M059J (cell line): ENCODE measurements at places on chromosomes 1 and 21. TPM values are rescaled to one million over a fixed set of nuclear protein-coding genes. Genes with fewer than 3 reads are reported as not detected.
A peak's percentile ranks its signal among the peaks of the same experiment; 100 is the strongest.

DNA sequence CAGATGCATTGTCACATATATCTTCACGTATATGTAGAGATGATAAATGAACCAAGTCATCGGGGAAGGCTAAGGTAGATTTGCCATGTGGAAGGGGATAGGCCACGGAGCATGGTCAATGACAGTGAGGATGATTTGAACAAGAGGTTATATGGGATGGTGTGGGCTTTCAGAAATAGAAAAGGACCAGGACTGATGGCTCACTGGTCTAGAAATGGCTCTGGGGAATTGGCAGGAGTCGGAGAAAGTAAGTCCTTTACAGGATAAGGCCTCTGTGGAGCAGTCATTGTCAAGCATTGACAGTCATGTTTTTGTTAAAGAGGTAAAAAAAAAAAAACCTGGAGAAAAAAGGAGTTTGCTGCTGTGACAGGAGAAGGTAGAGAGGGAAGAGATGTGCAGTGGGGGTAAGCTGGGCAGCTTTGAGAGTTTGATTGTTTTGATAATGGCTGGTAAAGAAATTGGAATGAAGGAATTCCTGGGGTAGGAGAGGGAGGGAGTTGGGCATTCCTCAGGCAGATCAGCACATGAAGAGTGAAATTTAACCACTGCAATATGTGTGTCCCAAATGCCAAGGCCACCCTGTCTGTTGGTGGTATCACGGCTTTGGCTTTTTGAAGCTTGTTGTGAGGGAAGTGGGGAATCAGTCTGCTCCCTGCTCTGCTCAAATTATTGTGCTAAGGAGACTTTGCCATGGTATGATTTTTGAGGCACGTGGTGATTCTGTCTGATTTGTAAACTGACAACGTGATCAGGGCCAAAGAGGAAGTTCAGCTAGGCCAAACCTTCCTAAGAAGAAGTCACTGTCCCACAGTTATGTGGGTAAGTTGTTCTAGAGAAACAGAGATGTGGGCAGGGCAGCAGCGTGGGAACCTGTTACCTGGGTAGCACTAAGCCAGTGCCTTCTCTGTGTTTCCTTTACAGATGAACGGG, 26.0 kb downstream of the MACF1 start:
- peak; percentile 32 for DNase-seq

The LMO4 gene
- total RNA-seq: 87.1 and 103 TPM in 2 replicates

DNA sequence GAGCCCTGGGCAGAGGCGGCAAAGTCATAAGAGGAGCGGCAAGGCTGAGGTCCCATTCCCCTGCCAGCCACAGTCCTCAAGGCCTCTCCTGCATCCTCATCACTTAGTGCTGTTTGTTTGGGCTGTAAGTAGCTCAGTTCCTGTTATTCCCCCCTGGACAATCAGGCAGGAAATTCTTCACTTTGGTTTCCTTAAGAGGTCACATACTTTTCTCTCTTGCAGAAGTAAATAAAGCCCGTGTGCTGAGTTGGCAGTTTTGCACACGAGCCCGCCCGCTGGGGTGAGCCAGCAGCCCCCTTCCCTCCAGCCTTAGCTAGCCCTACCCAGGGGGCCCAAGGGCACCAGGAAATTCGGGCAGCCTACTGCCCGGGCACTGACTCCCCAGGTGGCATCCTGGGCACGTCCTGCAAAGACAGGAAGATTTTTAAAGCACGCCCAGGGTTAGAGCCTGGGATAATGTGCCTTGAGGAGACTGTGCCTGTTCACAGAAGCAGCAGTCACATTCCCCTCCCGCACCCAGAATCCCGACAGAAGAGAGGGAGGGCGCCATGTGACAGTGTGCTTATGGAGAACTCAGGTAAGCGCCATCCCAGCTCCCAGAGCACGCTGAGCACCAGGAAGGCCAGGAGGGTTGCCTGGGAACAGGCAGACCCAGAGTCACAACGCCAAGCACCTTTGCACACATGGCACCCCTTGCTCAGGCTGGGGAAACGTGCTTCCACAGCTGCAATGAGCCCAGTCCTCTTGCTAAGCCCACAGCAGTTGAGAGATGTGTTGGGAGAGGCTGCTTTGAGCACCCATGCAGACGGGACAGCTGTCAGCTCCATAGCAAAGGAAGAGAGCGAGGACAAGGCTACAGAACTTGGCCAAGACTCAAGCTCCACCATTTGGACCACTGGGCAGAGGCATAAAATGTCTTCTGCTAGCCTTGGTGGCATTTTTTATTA, 144.5 kb upstream of the TMEM51 start:
- peak; percentile 75 for DNase-seq

DNA sequence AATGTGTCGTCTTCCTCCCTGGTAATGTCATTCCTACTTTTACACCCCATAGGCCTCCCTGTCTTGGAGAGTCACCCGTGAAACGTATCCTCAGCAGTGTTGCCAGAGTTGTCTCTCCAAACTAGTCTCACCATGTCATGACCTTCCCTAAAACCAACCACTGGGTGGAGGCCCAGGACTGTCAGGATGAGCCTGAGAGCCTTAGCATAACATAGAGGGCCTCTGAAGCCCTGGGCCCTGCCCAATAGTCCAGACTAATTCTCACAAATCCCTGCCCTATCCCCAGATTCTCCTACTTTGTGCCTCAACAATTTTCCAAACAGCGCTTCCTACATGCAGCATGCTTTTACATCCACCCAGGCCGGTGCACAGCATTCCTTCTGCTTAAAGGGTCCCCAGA, 29.3 kb upstream of the HSD3B1 start:
- no peak for DNase-seq

DNA sequence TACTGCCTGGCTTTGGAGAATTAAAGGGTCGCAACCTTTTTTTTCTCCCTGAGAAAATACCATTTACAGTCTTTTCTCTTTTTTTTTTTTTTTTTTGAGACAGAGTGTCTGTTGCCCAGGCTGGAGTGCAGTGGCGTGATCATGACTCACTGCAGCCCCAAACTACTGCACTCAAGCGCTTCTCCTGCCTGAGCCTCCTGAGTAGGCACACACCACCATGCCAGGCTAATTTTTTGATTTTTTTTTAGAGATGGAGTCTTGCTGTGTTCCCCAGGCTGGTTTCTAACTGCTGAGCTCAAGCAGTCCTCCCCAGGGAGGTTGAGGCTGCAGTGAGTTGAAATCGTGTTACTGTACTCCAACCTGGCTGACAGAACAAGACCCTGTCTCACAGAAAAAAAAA, 24.6 kb downstream of the UBE4B start:
- peak; percentile 71 for DNase-seq
